Activated CD8-positive, alpha-beta memory T cell treated with anti-CD3 and anti-CD28 coated beads for 1 hour (primary cell): ENCODE measurements at places on chromosomes 1 and 21.

DNA sequence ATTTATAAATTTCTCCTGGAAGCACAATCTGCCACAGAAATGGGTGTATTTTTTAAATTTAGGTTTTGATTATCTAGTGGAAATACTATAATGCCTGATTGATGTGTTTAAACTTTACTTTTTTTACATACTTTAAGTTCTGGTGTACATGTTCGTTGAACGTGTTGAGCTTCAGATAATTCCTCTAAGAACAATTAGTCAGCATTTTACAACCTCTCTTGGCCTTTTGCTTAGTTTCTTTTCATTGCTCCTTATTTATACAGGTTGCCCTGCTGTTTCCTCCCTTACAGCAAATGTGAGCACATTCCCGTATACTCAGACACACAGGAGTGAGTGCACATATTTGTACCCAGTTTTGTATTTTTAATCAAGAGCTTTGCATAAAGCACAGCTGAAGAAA is 1038.9 kb downstream of the BRINP3 start:
- DNase-seq, result no peak

GRCh38 chr1:162753998-162754585 is 36.4 kb upstream of the HSD17B7 start:
- no peak for DNase-seq

- no peak for DNase-seq
Measured at GRCh38 chr1:187626056-187626455, 797.3 kb downstream of the PLA2G4A start.

DNA sequence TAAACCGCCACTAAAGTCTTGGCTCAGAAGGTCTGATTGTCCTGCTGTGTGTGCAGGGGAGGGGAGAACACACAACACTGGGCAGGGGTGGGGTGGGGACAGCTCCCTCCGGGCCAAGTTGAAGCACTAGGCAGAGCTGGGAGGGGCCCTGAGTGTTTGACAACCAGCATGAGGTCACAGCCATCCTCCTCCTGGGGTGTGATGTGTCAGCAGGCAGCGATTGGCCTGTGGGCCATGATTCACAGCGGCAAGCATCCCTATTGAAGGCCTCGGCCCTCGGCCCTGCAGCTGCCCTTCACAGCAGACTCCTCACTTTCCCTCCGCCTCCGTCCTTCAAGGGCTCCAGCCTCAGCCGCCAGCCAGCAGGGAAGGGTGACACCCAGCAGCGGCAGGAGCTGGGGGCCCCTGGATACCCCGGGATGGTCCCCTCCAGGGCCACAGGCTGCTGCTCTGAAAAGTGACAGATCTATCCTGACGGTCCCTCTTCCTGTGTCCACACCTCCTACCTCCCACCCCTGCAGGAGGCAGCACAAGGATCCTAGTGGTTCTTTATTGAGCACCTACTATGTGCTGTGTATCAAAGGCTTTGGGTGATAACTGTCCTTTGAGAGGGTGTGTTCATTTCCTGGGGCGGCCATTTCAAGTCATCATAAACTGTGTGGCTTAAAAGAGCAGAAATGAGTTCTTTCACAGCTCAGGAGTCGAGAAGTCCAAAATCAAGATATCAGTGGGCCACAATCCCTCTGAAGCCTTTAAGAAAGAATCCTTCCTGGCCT is 66.0 kb upstream of the SLC25A33 start:
- DNase-seq, result no peak
